Activated CD4-positive, alpha-beta memory T cell treated with anti-CD3 and anti-CD28 coated beads, Interleukin-2, amount 10 ng/mL, durations not matched to agents 7 days and 5 days (primary cell): ENCODE measurements at places on chromosomes 1 and 21. TPM values are rescaled to one million over a fixed set of nuclear protein-coding genes. Genes with fewer than 3 reads are reported as not detected.

Gene ZBTB18
- total RNA-seq, result 10.2 TPM

Gene RNF11
- total RNA-seq, result 39.7 TPM

Gene CD1B
- total RNA-seq, result not detected

Gene ZMYND12
- 1.3 TPM for total RNA-seq

Gene RASSF5
- total RNA-seq, result 213 TPM

Gene ABCA4
- total RNA-seq, result not detected

DNA sequence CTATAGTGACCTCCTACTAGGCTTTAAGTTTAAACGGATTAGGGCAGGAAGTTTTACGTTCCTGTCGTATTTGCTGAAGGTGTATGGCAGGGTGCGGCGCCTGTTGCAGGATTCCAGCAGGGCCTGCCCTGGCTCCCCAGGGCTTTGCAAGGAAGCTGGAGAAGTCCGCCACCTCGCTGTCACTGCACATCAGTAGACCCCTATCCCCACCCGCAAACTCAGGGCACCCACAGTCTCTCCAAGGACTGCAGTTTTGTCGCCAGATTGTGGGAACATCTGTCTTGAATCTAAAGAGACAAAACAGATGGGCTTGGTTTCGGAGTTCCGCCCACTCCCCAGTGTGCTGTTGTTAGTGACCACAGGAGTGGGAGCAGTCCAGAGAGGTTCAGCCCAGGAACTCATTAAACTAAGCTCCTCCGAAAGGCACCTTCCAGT lies 110.8 kb downstream of the CDC7 start:
- H3K4me1 ChIP-seq, result peaks cover 3% of the 10 kb centered on the region
- no peak for DNase-seq
- peaks cover 7% of the 10 kb centered on the region for H3K36me3 ChIP-seq
- H3K4me3 ChIP-seq, result no peak overlapping the region
- H3K27ac ChIP-seq, result no peak overlapping the region

GRCh38 chr1:173301507-173301906 lies 94.4 kb upstream of the TNFSF4 start:
- no peak for DNase-seq
- H3K27me3 ChIP-seq, result peaks cover 3% of the 10 kb centered on the region
- no peak overlapping the region for H3K27ac ChIP-seq
- no peak overlapping the region for H3K4me3 ChIP-seq

GRCh38 chr1:95435611-95436010 lies 201.6 kb downstream of the RWDD3 start:
- no peak overlapping the region for H3K27ac ChIP-seq
- H3K27me3 ChIP-seq, result no peaks in the 10 kb centered on the region
- H3K4me1 ChIP-seq, result no peaks in the 10 kb centered on the region
- no peaks in the 10 kb centered on the region for H3K36me3 ChIP-seq

GRCh38 chr1:60813071-60813470 lies 269.3 kb upstream of the NFIA start:
- DNase-seq, result no peak
- H3K27ac ChIP-seq, result no peak overlapping the region
- H3K27me3 ChIP-seq, result peaks cover 3% of the 10 kb centered on the region
- no peak overlapping the region for H3K4me3 ChIP-seq
- H3K4me1 ChIP-seq, result no peaks in the 10 kb centered on the region

GRCh38 chr1:51989582-51990477 lies 670 bp downstream of the RAB3B start:
- H3K4me1 ChIP-seq, result peaks cover 9% of the 10 kb centered on the region
- no peaks in the 10 kb centered on the region for H3K36me3 ChIP-seq
- H3K27me3 ChIP-seq, result peaks cover 46% of the 10 kb centered on the region
- no peak overlapping the region for H3K4me3 ChIP-seq
- H3K27ac ChIP-seq, result no peak overlapping the region
- DNase-seq, result no peak

DNA sequence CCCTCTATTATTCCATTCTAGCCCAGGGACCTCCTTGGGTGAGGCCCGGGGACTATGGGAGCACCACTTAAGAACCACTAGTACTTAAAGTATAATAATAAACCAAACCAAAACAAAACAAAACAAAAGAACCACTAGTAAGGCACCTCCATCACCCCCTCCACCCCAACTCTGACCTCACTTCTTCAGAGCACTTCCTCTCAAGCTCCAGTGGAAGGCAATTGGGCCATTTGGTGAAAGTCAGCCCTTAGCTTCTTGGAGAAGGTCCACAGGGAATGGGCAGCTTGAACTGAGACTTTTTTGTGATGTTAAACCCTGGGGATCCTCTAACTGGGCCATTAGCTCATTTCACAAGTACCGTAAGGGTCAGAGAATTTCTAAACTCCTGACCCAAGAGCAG lies 237.3 kb downstream of the RHOU start:
- no peak overlapping the region for H3K4me3 ChIP-seq
- H3K27me3 ChIP-seq, result no peaks in the 10 kb centered on the region
- H3K36me3 ChIP-seq, result no peaks in the 10 kb centered on the region
- no peak for DNase-seq
- H3K27ac ChIP-seq, result no peak overlapping the region
- no peaks in the 10 kb centered on the region for H3K4me1 ChIP-seq

GRCh38 chr1:219401724-219402625 lies 210.9 kb downstream of the ZC3H11B start:
- no peaks in the 10 kb centered on the region for H3K27me3 ChIP-seq
- DNase-seq, result no peak
- no peak overlapping the region for H3K27ac ChIP-seq
- H3K4me3 ChIP-seq, result no peak overlapping the region
- no peaks in the 10 kb centered on the region for H3K36me3 ChIP-seq
